A549 treated with ZK216348 at 1 μM for 4 hours (cell line): ENCODE measurements at places on chromosomes 5 and 9. TPM values are rescaled to one million over a fixed set of nuclear protein-coding genes. Genes with fewer than 3 reads are reported as not detected.

Gene SMC5
- total RNA-seq, result 8.7 to 19.6 TPM (median 15.2 TPM) in 5 replicates

Gene PAIP2
- 72.7 to 120 TPM (median 86.5 TPM) in 5 replicates for total RNA-seq

Gene C5orf58
- not detected in 5 replicates for total RNA-seq

Gene ANKRD34B
- 0.06 to 0.31 TPM (median 0.25 TPM) in 4 of 5 replicates, not detected in the other for total RNA-seq

Gene UGT3A2
- not detected in 5 replicates for total RNA-seq

Gene PCDHA5
- 0.59 to 0.91 TPM (median 0.69 TPM) in 5 replicates for total RNA-seq

Gene CANX
- total RNA-seq, result 334 to 419 TPM (median 391 TPM) in 5 replicates

Gene C1QTNF3
- total RNA-seq, result 0.09 to 0.33 TPM (median 0.13 TPM) in 4 of 5 replicates, not detected in the other

Gene CAVIN4
- 0.38 to 0.86 TPM (median 0.56 TPM) in 5 replicates for total RNA-seq

Gene SPAG8
- total RNA-seq, result 0.32 to 0.72 TPM (median 0.56 TPM) in 4 of 5 replicates, not detected in the other

Gene TMEM252
- not detected in 5 replicates for total RNA-seq

Gene SOX30
- total RNA-seq, result not detected in 5 replicates

Gene SPDL1
- total RNA-seq, result 64.0 to 106 TPM (median 75.9 TPM) in 5 replicates

Gene GRIN3A
- total RNA-seq, result not detected in 5 replicates

Gene MACIR
- 14.2 to 20.1 TPM (median 19.8 TPM) in 5 replicates for total RNA-seq

Gene MBLAC2
- 1.5 to 3.2 TPM (median 2.5 TPM) in 5 replicates for total RNA-seq

Gene CDKN2A
- 0.23 to 0.38 TPM in 2 of 5 replicates, not detected in the others for total RNA-seq

Gene GGTA1
- total RNA-seq, result not detected in 5 replicates

Gene WNK2
- total RNA-seq, result 3.1 to 7.9 TPM (median 7.8 TPM) in 5 replicates

Gene GARIN3
- not detected in 5 replicates for total RNA-seq

Gene LECT2
- not detected in 5 replicates for total RNA-seq

Gene GRXCR2
- not detected in 5 replicates for total RNA-seq

Gene PRDM9
- total RNA-seq, result not detected in 5 replicates

Gene CCL21
- not detected in 5 replicates for total RNA-seq

Gene FRRS1L
- total RNA-seq, result 0.15 to 0.47 TPM (median 0.19 TPM) in 5 replicates

Gene TOR2A
- 7.4 to 16.0 TPM (median 14.9 TPM) in 5 replicates for total RNA-seq

Gene EGR1
- total RNA-seq, result 9.5 to 13.7 TPM (median 10.0 TPM) in 5 replicates

Gene SEMA5A
- total RNA-seq, result not detected in 5 replicates

Gene MEGF10
- total RNA-seq, result not detected in 5 replicates

Gene CAMK2A
- 0.69 to 1.1 TPM (median 0.98 TPM) in 5 replicates for total RNA-seq

Gene HRH2
- total RNA-seq, result 0.46 to 0.73 TPM (median 0.51 TPM) in 5 replicates

Gene GPX3
- total RNA-seq, result 12.1 to 20.9 TPM (median 17.2 TPM) in 5 replicates

Gene SLC31A1
- total RNA-seq, result 17.9 to 22.7 TPM (median 18.5 TPM) in 5 replicates

Gene AIF1L
- total RNA-seq, result 1.4 to 2.1 TPM (median 1.5 TPM) in 5 replicates

Gene SPINK4
- not detected in 5 replicates for total RNA-seq

Gene SLC34A1
- total RNA-seq, result not detected in 5 replicates

Gene KCNT1
- not detected in 5 replicates for total RNA-seq

Gene GPR21
- total RNA-seq, result not detected in 5 replicates

Gene SPATA31D4
- total RNA-seq, result not detected in 5 replicates

Gene PPP2R2B
- total RNA-seq, result 0.09 to 0.19 TPM (median 0.09 TPM) in 3 of 5 replicates, not detected in the others

Gene IGIP
- 0.88 to 1.0 TPM (median 0.95 TPM) in 5 replicates for total RNA-seq

Gene FOXD4L4
- total RNA-seq, result 0.08 to 0.13 TPM (median 0.13 TPM) in 3 of 5 replicates, not detected in the others

Gene OMD
- not detected in 5 replicates for total RNA-seq

Gene BTNL8
- total RNA-seq, result not detected in 5 replicates

Gene ATP10B
- total RNA-seq, result not detected in 5 replicates

Gene IGFBPL1
- 2.1 to 3.6 TPM (median 2.4 TPM) in 5 replicates for total RNA-seq

Gene SLC46A2
- total RNA-seq, result not detected in 5 replicates

Gene FBXL7
- 1.0 to 1.6 TPM (median 1.5 TPM) in 5 replicates for total RNA-seq

Gene TSSK1B
- not detected in 5 replicates for total RNA-seq

Gene PCDHGB7
- total RNA-seq, result 0.05 to 0.08 TPM (median 0.06 TPM) in 3 of 5 replicates, not detected in the others

Gene LMX1B
- total RNA-seq, result 0.67 to 2.4 TPM (median 1.8 TPM) in 5 replicates

Gene FOXI1
- not detected in 5 replicates for total RNA-seq
